ENCODE measurements at places on chromosomes 13 and 19.

DNA sequence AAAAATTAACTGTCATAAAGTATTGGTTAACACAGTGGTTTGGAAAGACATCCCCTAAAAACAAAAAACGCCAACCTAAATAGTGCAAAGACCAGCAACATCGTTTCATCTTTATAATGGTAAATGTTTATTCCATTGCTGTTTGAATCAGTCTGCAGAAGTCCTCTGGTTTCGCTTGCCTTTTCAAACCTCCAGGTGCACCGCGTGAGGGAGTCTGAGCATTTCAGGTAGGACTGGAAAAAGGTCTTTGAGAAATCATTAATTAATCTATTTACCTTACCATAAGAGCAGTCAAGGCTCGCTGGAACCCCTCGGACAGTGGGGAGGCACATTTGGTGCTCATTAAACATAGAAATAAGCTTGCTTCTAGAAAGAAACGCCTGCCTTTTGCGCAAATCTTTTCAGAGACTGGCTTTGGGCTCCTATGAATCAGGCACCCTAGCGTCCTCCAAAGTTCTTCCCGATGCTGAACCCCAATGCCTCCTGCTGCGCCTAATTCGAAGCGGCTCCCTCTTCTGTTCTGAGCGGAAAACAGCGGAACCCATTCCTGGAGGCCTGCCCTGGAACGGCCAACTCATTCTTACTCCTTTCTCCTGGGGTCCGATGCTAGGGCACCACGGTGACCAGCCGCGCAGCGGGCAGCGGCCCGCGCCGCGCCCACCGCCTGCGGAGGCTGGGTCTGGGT is 951 bp upstream of the MTUS2 start:
- peak; percentile 16 for DNase-seq

DNA sequence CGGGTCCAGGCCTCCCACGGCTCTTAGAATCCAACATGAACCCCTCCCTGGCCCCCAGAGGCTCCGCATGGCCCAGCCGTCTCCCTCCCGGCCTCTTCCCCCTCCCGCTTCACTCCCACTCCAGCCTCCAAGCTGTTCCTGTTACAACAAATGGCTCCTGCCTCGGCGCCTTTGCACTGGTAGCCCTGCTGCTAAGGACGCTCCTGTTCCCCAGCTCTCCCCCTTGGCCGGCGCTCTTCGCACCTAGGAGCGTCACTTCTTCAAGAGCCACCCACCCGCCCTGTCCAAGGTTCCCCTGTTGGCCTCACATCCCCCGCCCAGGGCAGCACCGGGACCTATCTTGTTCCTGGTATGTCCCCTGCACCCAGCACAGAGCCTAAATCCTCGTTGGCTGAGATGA is 9.4 kb downstream of the CCDC124 start:
- peak; percentile 18 for DNase-seq

- DNase-seq, result no peak
Observed at GRCh38 chr13:61453121-61453520, 37.5 kb upstream of the PCDH20 start.

GRCh38 chr19:51148580-51148979 is 6.5 kb downstream of the SIGLEC7 start:
- no peak for DNase-seq

GRCh38 chr13:18944501-18945068 is 237.0 kb downstream of the TUBA3C start:
- no peak for DNase-seq

DNA sequence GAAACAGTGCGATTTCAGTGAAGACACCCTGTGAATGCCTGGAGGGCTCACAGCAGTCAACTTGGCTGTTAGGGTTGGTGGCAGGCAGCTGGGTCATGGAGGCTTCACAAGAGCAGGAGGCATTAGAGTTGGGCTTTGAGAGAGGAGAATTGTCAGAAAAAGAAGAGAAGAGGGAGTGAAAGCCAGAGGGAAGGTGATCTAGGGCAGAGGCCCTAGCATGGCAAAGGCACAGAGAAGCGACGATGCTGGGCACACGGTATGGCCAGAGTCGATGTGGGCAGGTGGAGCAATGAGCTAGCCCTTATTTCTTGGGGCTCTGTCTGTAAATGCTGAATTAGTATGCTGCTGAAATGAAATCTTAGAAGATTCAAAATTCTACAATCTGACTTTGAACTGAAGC is 52.6 kb upstream of the OLFM4 start:
- DNase-seq, result no peak

DNA sequence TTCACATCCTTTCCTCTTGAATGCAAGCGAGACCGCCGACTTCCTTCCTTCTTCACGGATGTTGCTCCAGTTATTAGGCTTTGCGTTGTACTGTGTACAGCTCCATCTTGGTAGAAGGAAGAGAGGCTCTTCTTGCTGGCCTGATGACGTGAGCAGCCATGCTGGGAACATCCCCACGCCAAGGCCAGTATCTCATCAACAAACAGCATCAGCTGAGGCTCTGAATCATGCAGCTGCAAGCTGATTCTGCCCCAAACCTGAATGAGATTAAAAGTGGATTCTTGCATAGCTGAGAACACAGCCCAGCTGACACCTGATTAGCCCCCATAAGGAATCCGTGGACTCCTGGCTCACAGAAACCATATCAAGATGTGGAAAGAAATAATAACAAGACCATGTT is 809.6 kb downstream of the EFNB2 start:
- no peak for DNase-seq

- DNase-seq, result no peak
Observed at GRCh38 chr13:50742968-50743367, 100.5 kb downstream of the DLEU7 start.

- no peak for DNase-seq
Observed at GRCh38 chr13:113835461-113836270, 28.2 kb downstream of the GAS6 start.

DNA sequence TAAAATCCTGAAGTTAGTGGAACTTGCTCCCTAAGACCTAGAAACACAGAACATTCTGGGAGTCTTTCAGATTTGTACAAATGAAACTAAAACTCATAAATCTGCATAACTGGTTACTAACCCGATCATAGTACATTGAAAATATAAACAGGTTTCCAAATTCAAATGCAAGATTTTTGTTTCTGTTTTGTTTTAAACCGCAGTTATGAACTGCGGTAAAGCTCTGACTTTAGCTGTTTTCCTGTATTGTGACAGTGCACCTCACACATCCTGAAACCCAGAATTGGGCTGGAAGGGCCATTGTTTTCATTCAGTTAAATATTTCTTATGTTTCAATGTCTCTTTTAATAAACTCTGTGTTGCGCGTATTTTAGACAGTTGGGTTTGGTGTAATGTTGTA is 204.7 kb downstream of the SHISA2 start:
- peak; percentile 28 for DNase-seq

Data from B cell (primary cell).